Right atrium auricular region (tissue), 2 donors: ENCODE measurements at places on chromosomes 6 and 20. TPM values are rescaled to one million over a fixed set of nuclear protein-coding genes. Genes with fewer than 3 reads are reported as not detected.

The TNFRSF6B gene
- 1.2 TPM for total RNA-seq

The QKI gene
- 366 TPM for total RNA-seq

The MEI4 gene
- 1.4 TPM for total RNA-seq

The TREML1 gene
- total RNA-seq = not detected

The ECT2L gene
- total RNA-seq = 3.5 TPM

The TRIM10 gene
- not detected for total RNA-seq
